Uterine smooth muscle cell (primary cell): ENCODE measurements at places on chromosomes 5 and 9. TPM values are rescaled to one million over a fixed set of nuclear protein-coding genes. Genes with fewer than 3 reads are reported as not detected.

The CDH9 gene
- not detected in 2 replicates for total RNA-seq

The NOTCH1 gene
- 10.7 and 24.4 TPM in 2 replicates for total RNA-seq

The PDCD1LG2 gene
- total RNA-seq: 10.1 and 13.6 TPM in 2 replicates

The REEP2 gene
- total RNA-seq: 12.0 and 24.2 TPM in 2 replicates

The NFIB gene
- total RNA-seq: 6.3 and 7.5 TPM in 2 replicates

The HAUS6 gene
- 19.7 and 31.3 TPM in 2 replicates for total RNA-seq

The PCDHB13 gene
- total RNA-seq: under 0.01 and 0.12 TPM in 2 replicates

The PCDHGA11 gene
- 11.7 and 13.6 TPM in 2 replicates for total RNA-seq

The C7 gene
- 0.12 TPM in 1 of 2 replicates, not detected in the other for total RNA-seq

The IFNA14 gene
- total RNA-seq: not detected in 2 replicates

The DMRTA1 gene
- 1.00 and 1.5 TPM in 2 replicates for total RNA-seq

The PCDHGB6 gene
- total RNA-seq: 2.4 and 2.9 TPM in 2 replicates

The OLFM1 gene
- total RNA-seq: 2.7 and 4.0 TPM in 2 replicates

The SVEP1 gene
- 11.1 and 42.2 TPM in 2 replicates for total RNA-seq

The IL9 gene
- total RNA-seq: not detected in 2 replicates

The MSMP gene
- 0.62 TPM in 1 of 2 replicates, not detected in the other for total RNA-seq

The FCN2 gene
- total RNA-seq: not detected in 2 replicates

The LCP2 gene
- total RNA-seq: 0.25 TPM in 1 of 2 replicates, not detected in the other

The HACD4 gene
- 9.1 and 9.9 TPM in 2 replicates for total RNA-seq

The MEIKIN gene
- not detected in 2 replicates for total RNA-seq

The PCA3 gene
- total RNA-seq: under 0.01 TPM in 2 replicates

The TPRN gene
- total RNA-seq: 6.8 and 8.7 TPM in 2 replicates

The MRPS30 gene
- total RNA-seq: 68.4 and 85.7 TPM in 2 replicates

The RGS3 gene
- total RNA-seq: 44.2 and 46.5 TPM in 2 replicates

The QRFP gene
- total RNA-seq: not detected in 2 replicates

The AHRR gene
- 26.7 and 28.0 TPM in 2 replicates for total RNA-seq

The ENTREP1 gene
- not detected in 2 replicates for total RNA-seq

The FBP2 gene
- total RNA-seq: not detected in 2 replicates

The GABRG2 gene
- not detected in 2 replicates for total RNA-seq

The MARCOL gene
- total RNA-seq: not detected in 2 replicates

The BTNL8 gene
- not detected in 2 replicates for total RNA-seq

The UGT3A2 gene
- not detected in 2 replicates for total RNA-seq

The LCN6 gene
- not detected in 2 replicates for total RNA-seq

The SYK gene
- total RNA-seq: not detected in 2 replicates

The BICD2 gene
- 48.1 and 63.9 TPM in 2 replicates for total RNA-seq

The SPATA31E1 gene
- under 0.01 TPM in 1 of 2 replicates, not detected in the other for total RNA-seq

The SNCAIP gene
- total RNA-seq: 26.2 and 69.9 TPM in 2 replicates

The MYOZ3 gene
- 0.22 TPM in 1 of 2 replicates, not detected in the other for total RNA-seq

The FGD3 gene
- not detected in 2 replicates for total RNA-seq

The KCTD16 gene
- 0.33 and 1.00 TPM in 2 replicates for total RNA-seq

The TRPM3 gene
- total RNA-seq: 0.77 and 1.4 TPM in 2 replicates

The TIMD4 gene
- total RNA-seq: not detected in 2 replicates

The PRSS3 gene
- total RNA-seq: 22.4 and 82.3 TPM in 2 replicates

The GFM2 gene
- total RNA-seq: 40.7 and 48.4 TPM in 2 replicates

The FAT2 gene
- under 0.01 TPM in 2 replicates for total RNA-seq

The LHX2 gene
- total RNA-seq: 0.33 TPM in 1 of 2 replicates, not detected in the other

The C9orf50 gene
- total RNA-seq: 0.12 TPM in 1 of 2 replicates, not detected in the other

The PCDHB2 gene
- 0.55 and 2.0 TPM in 2 replicates for total RNA-seq

The RNF183 gene
- total RNA-seq: 0.37 TPM in 1 of 2 replicates, not detected in the other

The DRD1 gene
- total RNA-seq: not detected in 2 replicates
